ENCODE measurements at places on chromosomes 7 and 10.
A peak's percentile ranks its signal among the peaks of the same experiment; 100 is the strongest.

- DNase-seq = peak; percentile 17
Measured at GRCh38 chr10:98528166-98528804, 81.5 kb upstream of the HPS1 start.

- DNase-seq = no peak
Measured at GRCh38 chr7:98852826-98853225, 17.0 kb downstream of the TMEM130 start.

GRCh38 chr10:84076047-84076388, 63.3 kb upstream of the GHITM start:
- peak; percentile 7 for DNase-seq

GRCh38 chr7:130268463-130269317, 2.0 kb downstream of the CPA2 start:
- DNase-seq = no peak

DNA sequence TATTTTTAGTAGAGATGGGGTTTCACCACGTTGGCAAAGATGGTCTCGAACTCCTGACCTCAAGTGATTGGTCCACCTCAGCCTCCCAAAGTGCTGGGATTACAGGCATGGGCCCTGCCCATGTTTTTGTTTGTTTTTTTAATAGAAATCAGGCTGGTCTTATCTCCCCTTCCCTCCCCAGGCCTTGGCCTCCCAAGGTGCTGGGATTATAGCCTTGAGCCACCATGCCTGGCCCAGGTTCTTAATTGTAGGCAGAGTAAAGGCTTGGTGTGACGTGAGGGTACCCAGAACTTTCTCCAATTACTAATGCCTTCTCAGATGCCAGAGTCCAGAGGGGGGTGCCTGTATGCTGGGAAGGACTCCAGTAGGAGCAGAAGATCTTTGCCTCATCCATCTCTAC, 5.2 kb upstream of the MKRN1 start:
- no peak for DNase-seq

GRCh38 chr7:96243241-96243640, 78.7 kb downstream of the SLC25A13 start:
- no peak for DNase-seq

All from eye (tissue), 1 donor.